ENCODE measurements at places on chromosomes 6 and 20.

DNA sequence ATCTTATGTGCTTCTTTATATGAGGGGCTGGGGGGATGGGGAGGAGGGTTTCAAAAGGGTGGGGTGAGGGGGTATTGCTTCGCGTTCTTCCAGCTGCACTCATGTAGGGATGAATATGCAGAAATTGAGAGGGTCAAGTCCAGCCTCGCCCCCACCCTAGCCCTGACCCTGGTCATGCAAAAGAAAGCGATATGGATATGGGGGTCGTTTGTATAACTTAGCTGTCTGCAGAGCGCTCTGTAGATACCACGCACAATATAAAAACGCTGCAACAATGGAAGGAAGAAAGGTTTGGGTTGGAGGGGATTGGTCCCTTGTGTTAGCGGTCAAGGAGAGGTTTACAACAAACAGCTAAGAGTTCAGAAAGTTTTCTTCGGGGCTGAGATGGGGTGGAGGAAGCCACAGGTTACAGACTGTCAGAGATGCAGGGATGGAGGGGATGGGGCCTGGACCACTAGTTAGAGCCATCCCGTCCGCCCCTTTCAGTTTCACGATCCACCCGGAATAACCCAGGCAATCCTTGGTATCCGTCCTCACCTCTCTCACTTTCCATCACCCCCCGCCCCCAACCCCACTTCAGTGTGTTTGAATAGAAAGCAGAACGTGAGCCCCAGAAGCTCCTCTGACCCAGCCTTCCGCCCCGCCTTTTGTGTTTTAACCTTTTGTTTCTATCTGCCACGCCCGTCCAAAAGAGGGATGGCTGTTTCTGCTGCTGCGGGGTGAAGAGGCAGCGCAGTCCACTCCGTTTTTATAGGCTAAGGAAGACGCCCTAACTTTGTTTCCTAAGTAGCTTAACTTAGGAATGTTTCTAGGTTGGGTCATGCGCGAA lies 73.5 kb downstream of the SOX4 start:
- DNase-seq = peak; percentile 15

DNA sequence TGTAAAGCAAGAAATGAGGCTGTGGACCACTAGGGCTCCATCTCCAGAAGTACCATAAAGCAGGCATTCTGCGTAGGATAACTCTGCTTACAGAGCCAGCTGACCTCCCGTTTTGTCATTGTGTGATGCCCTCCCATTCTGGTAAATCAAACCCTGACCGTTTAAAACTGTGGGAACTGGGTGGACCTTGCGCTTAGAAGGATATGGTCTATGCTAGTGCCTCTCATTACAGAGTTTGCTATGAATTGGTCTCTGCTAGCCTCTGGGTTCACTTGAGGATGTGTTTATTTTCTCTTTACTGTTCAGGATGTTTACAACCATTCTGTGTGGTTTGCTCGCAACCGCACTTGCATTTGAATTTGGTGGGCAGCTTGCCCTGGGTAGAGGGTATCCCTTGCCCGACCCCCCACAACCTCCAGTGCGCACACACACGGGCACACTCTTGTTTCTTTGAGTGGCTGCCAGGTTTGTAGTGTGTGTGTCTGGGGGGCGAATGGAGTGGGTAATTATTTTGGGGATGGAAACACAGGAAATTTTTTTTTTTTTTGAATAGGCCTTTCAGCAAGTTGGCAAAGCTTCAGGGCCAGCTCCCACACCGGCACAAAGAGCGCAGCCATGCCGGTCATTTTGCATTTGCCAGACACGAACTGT lies 198.3 kb downstream of the JARID2 start:
- no peak for DNase-seq

DNA sequence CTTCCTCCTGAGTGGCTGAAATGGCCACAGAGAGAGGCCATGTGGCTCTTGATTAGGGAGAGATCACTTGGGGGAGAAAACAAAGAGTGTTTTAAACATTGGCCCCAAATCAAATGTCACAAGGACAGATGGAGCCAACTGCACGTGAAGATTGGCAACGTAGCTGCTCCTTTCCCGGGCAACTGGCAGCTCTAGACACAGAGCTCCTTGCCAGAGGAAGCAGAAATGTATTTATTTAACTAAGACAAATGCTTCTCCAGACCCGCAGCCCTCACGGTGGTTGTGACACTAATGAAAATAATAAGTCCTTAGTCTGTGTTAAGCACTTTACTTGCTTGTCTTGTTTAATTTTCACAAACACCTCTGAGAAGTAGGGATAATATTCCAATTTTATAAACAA lies 49.6 kb upstream of the DSN1 start:
- no peak for DNase-seq

DNA sequence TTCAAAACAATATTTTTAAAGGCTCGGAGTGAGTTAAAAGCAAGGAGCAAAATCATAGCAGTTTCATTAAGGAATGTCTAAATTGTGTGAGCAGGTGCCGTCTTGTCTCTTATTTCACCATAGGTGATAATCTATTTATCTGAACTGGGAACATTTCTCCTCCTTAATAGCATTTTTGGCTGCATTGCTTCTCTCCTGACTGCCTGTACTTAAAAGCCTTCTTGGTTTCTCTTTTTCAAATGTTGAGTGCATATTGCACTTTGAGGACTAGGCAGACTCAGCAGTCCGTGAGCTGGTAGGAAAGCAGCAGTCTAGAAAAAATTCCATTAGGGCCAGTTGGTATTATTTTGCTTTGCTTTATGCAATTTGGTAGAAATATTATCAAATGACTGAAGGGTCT lies 645.9 kb downstream of the GRIK2 start:
- DNase-seq = no peak

GRCh38 chr6:131135244-131136020 lies at the start of gene AKAP7:
Gene AKAP7, plus strand, starts transcription at chr6:131135467. Its CDS starts 297 bp downstream, at chr6:131135764.
- DNase-seq = peak; percentile 85

GRCh38 chr6:33827546-33828451 lies 24.0 kb upstream of the MLN start:
- DNase-seq = no peak

DNA sequence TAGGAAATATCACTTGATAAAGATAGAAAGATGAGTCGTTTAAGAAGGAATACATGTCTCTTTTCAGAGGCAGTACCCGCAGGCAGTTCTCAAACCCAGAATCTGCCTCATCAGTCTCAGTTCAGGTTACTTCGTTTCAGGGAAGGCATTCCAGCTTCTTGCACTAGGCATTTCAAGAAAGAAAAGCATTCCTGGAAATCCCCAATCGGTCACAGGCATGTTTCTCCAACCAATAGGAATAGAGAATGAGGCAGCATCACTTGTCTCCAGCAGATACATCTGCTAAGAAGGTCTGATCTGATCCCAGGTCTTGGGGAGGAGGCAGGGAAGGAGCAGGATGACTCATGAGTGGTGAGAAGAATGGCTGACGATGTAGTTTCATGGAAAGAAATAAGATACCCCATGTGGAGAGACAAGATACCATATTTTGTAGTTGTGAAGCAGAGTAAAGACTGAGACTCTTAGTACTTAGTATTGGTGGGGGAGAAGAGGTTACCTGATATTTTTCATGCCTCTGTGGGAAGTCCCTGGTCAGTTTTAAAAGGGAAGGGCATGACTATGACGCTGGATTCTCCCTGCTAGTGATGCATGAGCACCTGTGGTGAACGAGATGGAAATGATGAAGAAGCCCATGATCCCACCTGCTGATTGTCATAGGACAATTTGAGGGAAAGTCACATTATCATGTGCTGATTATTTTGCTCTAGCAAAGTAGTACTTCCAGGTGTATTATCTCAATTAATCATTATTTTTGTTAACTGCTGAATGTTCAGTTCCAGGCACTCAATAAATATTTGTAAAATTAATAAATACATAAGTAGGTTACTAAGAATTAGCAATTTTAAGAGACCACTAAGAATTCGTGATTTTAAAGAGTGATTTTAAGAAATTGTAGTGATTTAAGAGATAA lies 20.3 kb upstream of the HLA-DRB1 start:
- DNase-seq = peak; percentile 95

GRCh38 chr6:21740376-21741124 lies 147.0 kb downstream of the SOX4 start:
- no peak for DNase-seq

- no peak for DNase-seq
These were observed 59.8 kb upstream of the HIVEP1 start for GRCh38 chr6:11952316-11952715.

DNA sequence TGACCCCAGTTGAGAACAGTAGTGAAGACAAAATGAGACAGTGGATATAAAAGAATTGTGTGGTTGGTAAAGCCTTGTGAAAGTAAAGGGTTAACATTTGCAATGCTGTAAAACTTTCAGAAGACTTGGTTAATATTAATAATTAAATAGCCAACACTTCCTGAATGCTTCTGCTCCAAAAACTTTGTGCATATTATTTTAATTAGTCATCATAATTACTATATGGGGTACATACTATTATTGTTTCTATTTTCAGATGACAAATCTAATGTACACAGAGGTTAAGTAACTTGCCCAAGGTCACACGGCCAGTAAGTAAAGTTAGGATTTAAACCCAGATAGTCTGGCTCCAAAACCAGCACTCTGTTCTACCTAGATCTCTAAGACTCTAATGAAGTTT lies 291.3 kb downstream of the OGFRL1 start:
- DNase-seq = no peak

DNA sequence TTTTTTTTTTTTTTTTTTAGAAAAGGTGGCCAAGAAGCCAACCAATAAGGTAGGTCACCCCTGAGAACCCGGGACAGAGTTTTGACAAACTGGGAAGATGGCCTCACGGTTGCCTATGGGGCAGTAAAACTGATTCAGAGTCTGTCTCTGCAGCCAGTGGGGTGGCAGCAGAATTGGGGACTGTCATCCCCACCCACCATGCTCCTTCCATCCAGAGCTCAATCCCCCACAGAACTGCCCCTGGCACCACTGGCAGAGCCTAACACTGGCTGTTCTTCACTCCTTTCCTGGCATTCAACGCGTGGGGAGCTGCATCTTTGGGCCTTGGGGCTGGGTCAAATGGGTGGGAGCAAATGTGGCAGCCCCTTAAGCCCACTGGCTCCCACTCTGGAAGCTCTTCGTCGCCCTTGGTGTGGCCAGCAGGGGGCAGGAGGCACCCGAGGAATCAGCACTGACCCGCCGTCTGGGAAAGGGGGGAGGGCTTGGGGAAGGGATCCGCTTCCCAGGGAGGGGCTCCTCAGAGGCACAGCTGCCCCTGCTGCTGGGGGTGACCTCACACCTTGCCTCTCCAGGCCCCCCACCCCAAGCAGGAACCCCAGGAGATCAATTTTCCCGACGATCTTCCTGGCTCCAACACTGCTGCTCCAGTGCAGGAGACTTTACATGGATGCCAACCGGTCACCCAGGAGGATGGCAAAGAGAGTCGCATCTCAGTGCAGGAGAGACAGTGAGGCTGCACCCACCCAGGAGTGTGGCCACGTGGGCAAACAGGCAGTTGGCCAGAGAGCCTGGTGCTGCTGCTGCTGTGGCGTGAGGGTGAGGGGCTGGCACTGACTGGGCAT lies 10.4 kb downstream of the CD40 start:
- DNase-seq = peak; percentile 40

DNA sequence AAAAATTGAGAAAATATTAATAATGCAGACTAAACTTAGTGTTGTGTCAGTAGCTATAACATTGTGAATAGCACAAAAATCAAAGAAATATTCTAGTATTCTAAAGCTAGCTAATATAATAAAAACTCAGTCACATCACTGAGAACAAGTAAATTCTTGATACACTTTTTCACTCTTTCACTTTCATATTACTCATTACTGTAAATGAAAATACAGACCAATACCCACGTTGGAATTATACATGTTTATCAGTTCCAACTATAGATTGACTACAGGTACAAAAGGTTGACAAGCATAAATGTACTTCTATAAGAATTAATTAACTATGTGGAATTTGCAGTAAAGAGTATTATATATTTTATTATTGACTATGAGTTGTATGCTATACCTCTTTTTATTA lies 1043.4 kb upstream of the FLRT3 start:
- no peak for DNase-seq

DNA sequence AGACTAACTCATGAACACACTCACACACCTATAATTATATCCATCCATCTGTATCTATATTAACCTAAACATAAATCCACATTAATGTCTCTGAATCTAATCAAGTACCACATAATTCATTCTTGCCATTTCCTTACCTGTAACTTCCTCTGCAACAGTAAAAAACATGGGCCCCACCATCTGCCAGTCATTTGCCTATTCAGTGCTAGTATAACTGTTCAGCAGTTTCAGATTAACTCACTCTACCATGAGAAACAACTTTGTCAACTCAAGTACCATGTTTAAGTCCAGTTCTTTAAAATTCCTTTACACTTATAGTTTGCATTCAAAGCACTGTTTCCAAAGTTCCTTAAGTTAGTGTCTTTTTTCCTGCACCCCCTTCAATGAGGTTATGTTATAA lies 68.8 kb downstream of the LAMP5 start:
- DNase-seq = no peak

DNA sequence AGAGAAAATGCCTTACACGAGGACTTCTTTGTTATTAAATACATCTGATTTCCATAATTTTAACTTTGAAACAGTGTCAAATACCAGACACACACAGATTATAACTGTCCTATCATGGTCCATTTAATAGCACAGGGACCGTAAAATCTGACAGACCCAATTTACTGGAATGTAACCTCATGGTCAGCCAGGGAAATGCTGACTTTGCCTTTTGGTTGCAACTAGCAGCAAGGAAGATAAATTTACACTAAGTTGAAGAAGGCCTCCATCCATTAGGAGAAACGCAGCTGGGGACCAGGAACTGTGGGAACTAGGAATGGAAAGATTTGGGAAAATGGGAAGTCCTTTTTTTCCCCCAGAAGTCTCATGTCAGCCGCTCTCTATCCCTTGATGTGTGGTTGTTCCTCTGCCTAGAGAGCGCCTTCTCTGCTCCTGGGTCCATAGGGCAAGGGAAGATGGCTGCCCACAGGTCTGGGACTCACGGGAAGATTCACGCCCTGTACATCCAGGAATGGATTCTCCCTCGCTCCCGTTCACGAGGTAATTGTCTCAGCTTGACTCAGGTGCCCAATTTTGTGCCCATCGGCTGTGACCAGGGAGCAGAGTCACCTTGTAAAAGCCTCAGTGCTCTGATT lies 74.6 kb upstream of the L3MBTL3 start:
- DNase-seq = no peak

- DNase-seq = no peak
These were observed 130.0 kb downstream of the SCP2D1 start for GRCh38 chr20:18943542-18943941.

DNA sequence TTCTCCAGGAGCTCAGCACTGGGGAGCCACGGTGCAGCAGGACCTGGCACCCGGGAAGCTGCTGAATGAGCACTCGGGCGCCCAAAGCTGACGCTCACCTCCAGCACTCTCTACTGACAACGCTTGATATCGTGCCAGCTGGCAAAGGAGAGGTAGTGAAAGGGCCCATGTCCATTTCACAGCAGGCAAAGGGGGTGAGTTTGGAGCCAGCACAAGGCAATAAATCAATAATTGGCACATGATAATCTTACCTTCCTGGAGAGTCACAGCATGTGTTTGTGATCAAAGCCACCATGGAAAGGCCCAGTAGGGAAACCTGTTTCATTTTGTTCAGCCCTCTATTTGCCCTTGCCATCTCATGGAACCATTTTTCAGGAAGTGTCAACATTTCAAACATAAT lies 23.3 kb upstream of the SMIM26 start:
- no peak for DNase-seq

DNA sequence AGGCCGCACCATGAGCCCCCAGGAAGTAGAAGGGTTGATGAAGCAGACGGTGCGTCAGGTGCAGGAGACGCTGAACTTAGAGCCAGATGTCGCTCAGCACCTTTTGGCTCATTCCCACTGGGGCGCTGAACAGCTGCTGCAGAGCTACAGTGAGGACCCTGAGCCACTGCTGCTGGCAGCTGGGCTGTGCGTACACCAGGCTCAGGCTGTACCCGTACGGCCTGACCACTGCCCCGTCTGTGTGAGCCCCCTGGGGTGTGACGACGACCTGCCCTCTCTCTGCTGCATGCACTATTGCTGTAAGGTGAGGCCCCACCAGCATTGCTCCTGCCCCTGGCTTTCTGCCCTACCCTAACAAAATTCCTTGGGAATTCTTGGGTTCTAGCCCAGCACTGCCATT lies 13.1 kb downstream of the DNPH1 start:
- no peak for DNase-seq

Data from hepatocyte (in vitro differentiated cells).